ENCODE measurements at places on chromosomes 4 and X.

DNA sequence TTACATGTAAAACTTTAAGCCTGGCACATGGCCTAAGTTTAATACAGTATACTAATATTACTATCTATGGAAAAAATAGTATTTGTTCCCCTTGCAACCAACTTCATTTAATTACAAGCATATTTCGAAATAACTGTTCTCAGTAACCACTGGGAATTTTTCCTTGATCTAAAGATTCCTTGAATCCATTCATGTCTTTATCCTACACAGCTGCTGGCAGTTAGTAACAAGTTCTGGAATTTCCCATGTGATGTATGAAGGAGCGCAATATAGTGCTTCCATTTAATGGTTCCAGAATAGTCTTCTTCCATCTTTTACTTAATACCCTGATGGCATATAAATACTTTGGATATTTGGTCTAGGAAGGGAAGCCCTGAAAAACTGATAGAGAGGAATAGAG lies 136.5 kb downstream of the AASDH start:
- no peak for DNase-seq

GRCh38 chrX:10399043-10399741 lies 221.2 kb downstream of the MID1 start:
- DNase-seq: no peak

DNA sequence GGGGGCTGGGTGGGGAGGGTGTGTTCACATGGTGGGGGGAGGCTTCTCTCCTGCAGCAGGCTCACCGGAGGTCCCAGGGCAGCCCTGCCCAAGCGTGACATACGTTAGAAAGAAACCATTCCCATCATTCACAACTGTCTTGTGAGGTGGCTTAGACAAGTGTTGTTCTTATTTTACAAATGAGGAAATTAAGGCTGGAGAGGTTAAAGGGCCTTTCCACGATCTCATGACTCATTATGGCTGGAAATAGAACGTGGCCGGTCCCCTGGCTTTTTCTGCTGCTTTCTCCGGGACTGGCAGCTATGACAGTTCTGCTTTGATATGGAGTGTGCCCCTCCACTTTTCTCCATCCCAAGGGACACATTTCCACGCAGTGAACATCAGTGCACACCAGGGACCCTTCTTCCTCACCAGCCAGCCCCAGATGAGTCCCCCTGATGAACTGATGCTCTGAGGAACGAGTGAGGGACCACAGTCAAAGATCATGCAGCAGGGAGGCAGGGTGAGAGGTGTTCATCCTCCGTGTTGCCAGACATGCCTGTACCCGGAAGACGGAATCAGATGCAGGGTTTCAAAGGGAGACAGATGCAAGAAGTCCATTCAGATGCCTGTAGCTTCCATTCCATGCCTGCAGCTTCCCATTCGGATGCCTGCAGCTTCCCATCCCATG lies 64.0 kb upstream of the ACSL1 start:
- DNase-seq: no peak

DNA sequence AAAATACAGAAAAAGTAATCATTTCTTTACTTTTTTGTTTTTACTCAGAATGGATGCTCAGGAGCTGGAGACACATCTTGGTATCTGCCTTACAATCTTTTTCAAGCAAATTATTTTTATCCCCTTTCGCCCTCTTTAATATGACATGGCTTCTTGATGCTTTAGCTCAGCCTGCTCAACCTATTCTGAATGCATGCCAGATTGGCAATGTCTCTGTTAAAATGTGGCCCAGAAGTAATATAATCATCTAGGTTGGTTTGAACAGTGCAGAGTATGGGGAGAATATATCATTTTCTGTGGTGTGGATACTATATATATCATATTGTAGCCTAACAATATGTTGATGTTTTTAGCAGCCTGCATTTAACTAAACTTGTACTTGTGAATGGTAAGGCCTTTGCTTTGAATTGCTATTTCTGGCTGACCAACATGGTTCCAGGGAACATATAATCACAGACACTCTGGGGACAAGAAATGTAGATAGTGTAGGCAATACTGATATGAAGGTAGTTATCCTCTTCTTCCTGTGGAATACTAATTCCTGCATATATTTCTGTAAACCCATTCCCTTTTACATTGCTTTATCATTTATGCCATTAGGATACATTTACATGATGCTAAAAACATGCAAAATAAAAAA lies 282.7 kb downstream of the PPP3CA start:
- DNase-seq: no peak

DNA sequence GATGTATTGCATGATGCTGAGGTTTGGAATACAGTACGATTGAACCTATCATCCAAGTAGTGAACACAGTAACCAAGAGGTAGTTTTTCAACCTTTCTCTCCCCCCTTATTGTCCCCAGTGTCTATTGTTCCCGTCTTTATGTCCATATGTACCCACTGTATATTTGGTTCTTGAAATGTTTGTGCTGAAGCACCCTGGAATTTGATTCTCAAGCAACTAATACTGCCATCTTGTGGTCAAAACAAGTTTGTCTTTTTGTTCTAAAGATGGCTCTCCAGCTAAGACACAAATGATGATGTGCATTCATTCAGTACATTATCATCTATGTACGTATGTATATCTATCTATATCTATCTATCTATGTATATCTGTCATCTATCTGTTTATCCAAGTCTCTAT lies 33.5 kb upstream of the DCX start:
- DNase-seq: peak; percentile 16

DNA sequence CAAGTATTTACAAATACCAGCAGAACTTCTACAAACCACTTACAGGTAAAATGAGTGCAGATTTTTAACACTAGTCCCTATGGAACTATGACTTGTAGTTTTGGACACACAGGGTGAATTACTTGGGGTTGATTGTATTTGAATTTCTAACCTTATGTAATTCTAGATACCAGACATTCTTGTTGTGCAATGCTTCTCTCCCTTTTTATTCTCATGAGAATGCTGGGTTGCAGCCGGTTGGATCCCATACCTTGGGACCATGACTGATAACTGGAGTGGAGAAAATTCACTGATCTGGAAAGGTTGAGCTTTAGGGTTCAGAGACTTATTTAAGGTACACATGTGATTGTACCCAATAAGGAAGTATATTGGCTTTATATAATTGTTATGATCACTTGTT lies 8.8 kb downstream of the TET2 start:
- DNase-seq: no peak

GRCh38 chr4:152513078-152513477 lies 22.8 kb downstream of the FBXW7 start:
- DNase-seq: no peak

DNA sequence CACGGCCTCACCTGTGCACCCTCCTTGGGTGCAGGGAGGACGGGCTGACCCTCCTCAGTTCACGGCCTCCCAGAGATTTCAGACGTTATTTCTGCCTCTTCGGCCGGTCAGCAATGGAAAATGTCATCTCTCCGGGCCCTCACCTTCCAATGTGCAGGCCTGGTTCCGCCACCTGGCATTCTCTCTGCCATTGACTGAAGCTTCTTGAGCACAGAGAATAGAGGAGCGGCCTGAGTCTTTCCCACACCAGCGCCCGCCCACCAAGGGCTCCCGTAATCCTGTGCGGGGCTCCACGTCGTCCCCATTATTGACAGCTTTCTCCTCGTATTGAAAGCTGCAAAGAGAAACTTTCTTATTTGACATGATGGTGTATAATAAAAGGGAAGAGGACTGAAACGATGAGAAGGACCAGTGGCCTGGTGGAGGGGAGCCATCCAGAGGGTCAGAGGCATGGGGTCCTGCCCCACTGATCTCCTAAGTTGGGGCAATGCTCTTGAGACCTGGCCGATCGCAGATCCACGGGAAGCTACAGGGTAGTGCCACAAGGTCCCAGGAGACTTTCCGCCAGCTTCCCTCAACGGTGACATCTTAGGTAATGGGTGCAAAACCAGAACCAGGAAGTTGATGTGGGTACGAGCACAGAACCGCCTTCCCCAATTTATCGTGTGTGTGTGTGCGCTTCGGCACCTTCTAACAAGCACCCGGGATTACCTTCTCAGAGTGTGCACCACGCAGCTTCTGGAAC lies 20.6 kb downstream of the HTRA3 start:
- no peak for DNase-seq

Data from SK-N-SH (cell line).